IMR-90 (cell line): ENCODE measurements at places on chromosomes 16 and 17. TPM values are rescaled to one million over a fixed set of nuclear protein-coding genes. Genes with fewer than 3 reads are reported as not detected.
A peak's percentile ranks its signal among the peaks of the same experiment; 100 is the strongest.

DNA sequence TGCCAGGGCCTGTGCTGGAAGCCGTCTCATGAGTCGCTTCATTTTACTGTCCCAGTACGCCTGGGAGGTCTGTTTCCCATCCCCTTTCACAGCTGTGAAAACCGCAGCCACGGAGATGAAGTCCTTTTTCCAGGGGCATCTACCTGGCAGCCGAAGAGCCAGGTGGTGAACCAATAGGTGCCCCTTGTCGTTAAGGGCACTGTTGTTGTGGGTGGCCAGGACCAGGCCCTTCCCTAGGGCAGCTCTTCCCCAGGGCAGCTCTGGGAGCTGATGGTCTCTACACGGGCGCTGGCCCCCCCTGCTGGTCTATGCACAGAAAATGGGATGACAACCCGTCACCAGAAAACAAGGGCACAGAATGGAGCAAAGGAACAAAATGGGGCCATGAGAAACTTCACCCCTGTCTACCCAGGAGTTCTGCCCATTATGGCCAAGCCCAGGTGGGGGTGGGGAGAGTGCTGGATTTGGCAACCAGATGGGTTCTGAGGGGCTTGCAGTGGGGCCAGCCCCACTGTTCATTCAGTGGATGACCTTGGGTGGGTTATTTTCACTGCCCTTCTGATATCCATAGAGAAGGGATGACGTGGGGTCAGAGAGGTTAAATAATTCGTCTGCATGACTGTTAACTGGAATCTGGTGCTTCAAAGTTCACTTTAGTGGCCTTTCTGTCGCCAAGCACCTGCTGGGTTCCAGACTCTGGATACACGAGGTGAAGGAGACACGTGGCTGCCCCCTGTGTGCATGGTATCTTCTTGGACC is 11.5 kb downstream of the RMI2 start:
- DNase-seq, result peak; percentile 61

The MYLK3 gene
- polyA plus RNA-seq, result 0.03 and 0.17 TPM in 2 replicates

The C16orf96 gene
- not detected in 2 replicates for polyA plus RNA-seq

DNA sequence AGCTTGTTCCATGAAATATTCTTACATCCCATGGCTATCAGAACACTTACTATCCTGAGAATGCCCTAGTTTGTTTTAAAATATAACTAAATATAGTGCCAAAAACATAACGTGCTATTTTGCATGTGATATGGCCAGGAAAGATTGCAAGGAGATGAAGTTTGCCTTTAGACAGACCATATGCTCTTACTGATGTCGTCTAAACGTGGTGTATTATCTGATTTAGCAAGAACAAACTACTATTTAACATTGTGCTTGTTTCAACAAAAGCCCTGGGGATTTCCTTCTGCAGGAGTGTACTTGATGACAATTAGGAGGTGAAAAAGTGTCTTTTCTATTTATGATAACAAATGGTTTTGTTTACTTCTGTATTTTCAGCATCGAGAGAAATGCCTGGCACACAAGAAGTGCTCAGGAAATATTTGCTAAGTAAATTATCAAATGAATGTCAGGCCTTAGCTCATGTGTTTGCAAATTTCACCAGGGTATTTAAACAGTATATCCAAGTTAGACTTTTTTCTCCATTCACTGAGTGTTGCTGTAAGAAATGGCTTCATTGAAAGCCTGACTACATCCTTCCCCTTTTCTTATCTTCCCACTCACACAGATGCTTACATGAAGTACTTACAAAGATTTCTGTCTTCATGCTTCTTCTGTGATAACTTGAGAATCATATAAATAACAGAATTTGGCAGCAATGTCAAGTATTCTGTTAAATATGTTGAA is 1033.6 kb downstream of the CDH8 start:
- DNase-seq, result no peak

DNA sequence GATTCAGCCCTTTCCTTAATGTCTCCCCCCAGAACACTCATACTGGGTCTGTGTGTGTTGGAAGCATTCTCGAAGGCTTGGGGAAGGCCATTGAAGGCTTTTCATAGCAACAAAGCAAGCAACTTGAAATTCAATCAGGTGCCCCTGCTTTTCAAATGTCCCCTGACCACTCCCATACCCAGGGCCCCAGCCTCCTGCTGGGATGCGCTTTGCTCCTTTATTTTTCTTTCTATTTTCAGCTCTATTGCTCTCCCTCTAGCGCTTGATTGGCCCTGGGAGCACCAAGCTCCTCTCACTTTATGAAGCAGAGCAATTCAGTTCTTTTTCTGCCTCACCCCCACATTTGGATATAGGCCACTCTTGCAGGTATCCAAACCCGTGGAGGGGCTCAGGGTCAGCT is 92.0 kb downstream of the WSCD1 start:
- no peak for DNase-seq

DNA sequence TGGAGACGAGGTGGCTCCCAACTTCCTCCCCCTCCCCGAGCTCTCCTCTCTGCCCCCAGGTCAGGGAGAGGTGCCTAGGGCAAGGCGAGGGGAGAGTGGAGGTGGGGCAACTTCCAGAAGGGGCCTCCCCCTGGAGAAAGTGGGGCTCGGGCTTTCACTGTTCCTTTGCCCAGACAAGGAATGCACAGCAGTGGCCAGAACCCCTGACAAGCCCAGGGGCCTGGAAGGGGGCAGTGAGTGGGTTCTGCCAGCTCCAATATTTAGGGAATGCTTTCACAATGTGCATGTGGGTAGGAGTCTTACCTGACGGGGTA is 11.7 kb upstream of the SP2 start:
- no peak for DNase-seq

GRCh38 chr17:49260817-49261291 is 30.3 kb upstream of the PHOSPHO1 start:
- DNase-seq, result peak; percentile 82

DNA sequence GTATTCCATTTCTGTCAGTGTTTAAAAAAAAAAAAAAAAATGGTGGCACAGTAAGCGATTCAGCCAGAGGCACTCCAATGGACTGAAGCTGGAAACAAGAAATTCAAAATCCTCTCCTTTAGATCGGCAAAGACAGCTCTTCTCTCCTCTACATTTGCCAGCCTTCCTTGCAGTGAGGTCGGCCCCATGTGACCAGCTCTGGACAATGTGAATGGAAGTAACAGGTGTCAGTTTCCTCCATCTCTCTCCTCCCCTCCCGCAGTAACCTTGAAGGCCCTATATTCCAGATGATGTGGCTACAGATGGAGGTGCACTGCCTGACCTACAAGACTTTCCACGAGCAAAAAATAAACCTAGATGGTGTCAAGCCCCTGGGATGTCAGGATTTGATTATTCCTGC is 15.0 kb downstream of the CUEDC1 start:
- DNase-seq, result no peak

GRCh38 chr17:19270704-19271611 is 33.8 kb downstream of the EPN2 start:
- DNase-seq, result no peak

DNA sequence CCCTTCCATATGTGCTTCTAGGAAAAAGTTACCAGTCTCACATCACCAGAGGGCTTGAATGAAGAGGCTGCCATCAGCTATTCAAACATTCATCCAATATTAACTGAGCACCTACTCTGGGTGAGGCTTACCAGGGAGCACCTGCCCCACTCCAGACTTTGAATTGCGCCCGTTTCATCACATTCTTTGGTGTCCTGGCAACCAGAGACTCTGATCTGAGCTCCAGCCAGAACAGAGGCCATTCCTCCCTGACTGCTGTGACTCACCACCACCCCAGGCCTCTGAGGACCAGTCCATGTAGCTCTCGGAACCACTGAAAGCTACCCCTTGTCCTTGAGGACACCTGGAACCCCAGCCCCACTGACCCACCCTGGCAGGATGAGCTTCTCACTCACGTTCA is at the start of gene C16orf96:
Gene C16orf96 (plus strand): TSS at position 229 of the 400 bp plus-strand sequence. CDS start 150 bp downstream, at position 379.
- DNase-seq, result no peak

The PABPN1L gene
- polyA plus RNA-seq, result not detected in 2 replicates

- peak; percentile 78 for DNase-seq
These were observed 35.3 kb downstream of the NPLOC4 start for GRCh38 chr17:81601525-81602120.

- DNase-seq, result no peak
These were observed 4.6 kb downstream of the PPM1E start for GRCh38 chr17:58760248-58760647.

The WIPF2 gene
- 8.9 and 10.4 TPM in 2 replicates for polyA plus RNA-seq

DNA sequence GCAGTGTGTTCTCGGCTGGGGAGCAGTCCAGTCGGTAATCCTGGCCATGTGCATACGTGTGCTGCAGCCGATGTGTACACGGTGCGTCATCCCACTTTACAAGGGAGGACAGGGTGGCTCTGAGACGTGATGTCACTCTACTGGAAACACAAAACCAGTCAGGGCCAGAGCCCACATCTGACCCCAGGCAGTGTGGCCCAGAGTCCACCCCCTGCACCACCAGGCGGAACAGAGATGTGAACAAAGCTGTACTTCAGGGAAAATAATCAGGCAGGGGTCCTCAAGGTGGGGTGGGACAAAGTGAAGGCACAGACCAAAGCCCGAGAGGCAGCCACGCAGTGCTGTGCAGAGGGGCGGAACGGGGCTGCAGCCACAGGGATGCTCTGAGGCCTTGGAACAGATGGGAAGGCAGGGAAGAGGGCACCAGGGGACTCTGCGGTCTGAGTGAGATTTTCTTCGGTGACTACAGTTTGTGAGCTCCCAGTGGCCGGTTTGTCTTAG is 181.5 kb downstream of the ZNF423 start:
- no peak for DNase-seq

DNA sequence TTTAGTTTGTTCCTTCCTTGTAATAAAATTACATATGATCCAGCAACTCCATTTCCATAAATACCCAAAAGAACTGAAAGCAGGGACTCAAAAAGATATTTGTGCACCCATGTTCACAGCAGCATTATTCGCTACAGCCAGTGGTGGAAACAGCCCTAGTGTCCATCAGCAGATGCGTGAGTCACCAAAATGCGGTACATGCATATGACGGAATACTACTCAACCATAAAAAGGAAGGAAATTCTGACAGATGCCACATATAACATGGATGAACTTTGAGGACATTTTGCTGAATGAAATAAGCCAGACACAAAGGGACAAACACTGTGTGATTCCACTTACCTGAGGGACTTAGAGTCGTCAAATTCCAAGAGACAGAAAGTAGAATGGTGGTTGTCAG is 9.1 kb upstream of the SLC47A2 start:
- no peak for DNase-seq

The TBC1D3K gene
- polyA plus RNA-seq, result not detected in 2 replicates

DNA sequence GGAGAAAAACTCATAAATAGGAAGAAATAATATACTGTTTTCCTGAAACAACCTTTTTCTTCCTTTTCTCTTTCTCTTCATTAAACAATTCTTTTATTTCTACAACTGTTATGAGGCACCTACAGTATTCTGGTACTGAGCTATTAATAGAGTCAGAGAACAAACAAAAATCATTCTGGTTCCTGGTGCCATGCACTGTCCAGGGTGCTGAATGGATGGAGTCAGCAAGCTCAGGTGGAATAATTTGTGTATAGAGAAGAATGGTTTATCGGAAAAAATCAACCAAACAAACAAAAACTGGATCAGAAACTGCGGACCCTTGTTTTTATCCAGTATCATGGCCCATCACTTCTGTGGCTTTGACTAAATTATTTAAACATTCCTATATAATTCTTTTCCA is 430.3 kb upstream of the GOT2 start:
- DNase-seq, result no peak

GRCh38 chr17:40597556-40598300 is 32.5 kb upstream of the CCR7 start:
- DNase-seq, result no peak

The GAS2L2 gene
- polyA plus RNA-seq, result 0.02 and 0.03 TPM in 2 replicates

The AOC2 gene
- 0.34 and 0.41 TPM in 2 replicates for polyA plus RNA-seq
